Left renal pelvis (tissue), 4 donors: ENCODE measurements at places on chromosomes 3 and 15.

DNA sequence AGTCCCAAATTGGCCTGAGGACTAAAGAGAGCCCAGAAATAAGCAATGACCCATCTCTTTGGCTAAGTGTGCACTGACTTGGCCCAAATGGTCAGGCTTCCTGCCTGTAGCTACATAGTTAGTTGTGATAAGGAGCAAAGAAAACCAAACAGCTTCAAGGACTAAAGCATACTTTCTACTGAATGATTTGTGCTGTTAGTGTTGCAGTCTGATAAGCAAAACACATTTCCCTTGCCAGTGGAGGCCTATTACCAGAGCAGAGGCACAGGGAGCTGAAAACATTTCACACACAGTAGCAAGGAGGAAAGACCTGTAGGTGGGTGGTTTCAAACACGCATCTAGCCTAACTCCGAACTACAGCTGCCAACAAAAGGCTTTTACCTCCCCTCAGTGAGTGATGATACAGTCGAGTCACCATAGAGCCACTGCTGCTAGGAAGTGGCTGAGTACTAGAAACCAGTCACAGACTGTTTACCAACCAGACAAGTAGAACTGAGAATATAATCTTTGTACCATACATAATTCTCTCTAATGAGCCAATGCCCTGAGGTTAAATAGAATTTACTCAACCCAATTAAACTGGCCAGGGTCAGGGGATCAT is 222.3 kb upstream of the THBS1 start:
- DNase-seq, result no peak

DNA sequence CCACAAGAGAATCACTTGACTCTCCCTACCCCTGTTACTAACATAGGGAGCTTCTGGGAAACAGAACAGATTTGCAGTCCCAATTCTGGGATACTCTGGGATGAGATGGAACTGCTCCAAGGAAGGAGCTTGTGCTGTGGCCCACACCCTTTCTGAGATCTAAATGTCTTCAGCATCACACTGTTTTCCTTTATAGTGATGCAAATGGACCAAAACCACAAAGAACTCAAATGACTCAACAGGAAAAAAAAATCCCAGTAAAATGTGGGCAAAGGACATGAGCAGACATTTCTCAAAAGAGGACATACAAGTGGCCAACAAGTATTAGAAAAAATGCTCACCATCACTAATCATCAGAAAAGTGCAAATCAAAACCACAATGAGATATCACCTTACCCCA is 155.6 kb downstream of the NECTIN3 start:
- DNase-seq, result no peak

DNA sequence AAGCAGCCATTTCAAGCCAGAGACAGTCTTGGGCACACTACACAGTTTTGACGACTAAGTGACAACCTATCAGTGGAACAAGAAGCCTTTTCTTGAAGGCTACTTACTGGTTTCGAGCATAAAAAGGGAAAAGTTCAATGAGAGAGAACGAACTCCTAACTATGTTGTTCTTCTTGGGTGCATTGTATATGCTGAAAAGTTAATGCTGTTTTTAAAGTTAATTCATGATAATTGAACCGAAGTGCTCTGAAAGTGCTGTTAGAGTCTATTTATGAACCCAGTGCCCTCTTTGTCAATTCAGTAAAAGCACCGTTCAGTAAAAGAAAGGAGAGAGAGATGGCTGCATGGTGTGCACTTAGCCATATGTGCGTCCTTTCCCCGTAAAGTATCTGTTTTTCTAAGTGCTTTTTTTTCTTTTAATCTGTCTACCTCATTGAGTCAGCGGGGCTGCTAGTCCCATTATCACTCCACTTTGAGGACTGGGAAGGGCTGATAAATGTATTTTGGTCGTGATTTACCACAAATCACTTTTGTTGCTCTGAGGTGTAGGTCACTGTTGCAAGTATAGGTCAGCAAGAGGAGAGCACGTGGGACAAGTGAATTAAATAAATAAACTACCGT is 380.7 kb upstream of the GOLIM4 start:
- DNase-seq, result no peak

DNA sequence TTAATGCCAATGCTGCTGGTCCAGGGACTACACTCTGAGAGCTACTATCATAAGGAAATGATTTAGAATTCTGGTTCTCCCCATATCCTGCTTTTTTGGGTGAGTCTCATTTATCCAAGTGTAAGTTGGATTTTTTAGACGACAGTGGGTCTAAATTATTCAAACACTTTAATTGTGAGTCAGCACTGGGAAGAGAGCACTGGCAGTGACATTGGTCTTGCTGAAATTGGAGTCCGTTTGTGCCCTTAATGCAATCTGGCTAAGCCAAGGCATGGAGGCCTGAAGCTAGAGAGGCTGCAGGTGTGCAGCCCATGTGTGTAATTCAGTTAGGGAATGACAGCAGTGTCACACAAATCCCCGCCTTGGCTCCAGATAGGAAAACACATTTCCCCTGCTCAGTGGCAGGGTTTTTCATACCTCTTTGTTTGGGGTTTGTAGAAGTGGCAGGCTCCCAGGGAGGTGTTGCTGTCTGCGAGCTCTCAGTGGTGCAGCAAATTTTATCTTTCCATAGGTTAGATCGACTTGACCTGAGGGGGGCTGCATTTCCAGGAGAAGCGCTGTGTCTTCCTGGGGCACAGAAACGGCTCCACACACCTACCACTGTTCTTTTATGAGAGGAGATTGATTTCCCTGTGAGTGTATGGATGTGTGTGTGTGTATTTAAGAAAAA is 197.7 kb downstream of the CD47 start:
- no peak for DNase-seq

GRCh38 chr15:32733281-32733680 is 15.5 kb downstream of the GREM1 start:
- DNase-seq, result no peak

DNA sequence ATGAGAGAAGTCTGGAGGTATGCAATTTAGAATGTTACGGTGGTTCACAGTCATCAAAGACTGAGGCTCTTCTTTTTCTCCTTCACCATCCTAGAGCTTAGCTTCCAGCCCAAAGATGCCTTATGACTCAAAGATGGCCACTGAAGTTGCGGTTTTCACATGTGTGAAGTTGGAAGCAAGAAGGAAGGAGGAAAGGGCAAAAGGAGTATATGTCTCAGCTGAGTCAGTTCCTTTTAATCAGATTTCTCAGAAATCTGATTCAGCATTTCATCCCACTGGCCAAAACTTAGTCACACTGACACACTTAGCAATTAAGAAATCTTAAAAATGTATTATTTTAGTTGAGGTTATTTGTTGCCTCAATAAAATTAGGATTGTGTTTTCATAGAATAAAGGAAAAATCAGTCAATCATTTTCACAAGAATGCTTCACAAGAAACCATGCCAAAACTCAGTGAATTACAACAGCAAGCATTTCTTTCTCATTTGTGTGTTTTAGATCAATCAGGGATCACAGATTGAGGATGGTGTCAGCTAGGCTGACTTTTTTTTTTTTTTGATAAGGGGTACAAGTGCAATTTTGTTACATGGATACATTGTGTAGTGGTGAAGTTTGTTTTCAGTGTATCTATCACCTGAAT is 211.1 kb upstream of the GADL1 start:
- DNase-seq, result no peak

DNA sequence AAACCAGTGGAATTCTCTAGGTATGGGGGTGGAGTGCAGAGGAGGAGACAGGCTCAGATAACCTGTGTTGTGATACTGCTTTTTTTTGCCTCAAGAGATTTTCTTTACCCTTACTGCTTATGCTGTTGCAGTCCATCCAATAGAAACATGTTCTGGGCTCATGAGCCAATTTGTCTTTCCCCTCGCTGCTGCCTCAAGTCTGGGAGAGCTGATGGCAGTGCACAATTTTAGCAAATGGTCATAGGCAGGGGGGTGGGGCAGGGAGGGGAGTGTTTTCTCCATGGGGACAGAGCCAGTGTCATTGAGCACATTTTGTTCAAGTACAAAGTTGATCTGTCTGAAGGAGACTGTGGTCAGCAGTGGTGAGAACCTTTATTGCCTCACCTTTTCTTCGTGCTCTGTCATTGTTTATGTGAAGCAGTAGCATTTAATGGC is 134.9 kb downstream of the MBNL1 start:
- no peak for DNase-seq

- DNase-seq, result no peak
These were observed 445.9 kb upstream of the PROK2 start for GRCh38 chr3:72230774-72231379.
